ENCODE measurements at places on chromosomes 7 and 10.

DNA sequence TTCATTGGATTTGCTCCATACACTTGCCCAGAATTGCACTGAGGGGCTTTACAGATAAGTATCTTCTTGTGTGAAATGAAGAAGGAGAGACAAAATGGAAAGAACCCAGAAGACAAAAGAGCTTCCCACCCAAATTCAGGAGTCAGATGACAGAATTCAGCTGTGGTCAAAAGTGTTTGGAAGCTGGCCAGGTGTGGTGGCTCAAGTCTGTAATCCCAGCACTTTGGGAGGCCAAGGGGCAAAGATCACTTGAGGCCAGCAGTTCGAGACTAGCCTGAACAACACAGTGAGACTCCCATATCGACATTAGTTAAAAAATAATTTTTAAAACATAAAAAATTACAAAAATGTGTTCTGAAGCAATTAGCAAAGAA lies 27.1 kb downstream of the DUSP5 start:
- DNase-seq, result no peak

DNA sequence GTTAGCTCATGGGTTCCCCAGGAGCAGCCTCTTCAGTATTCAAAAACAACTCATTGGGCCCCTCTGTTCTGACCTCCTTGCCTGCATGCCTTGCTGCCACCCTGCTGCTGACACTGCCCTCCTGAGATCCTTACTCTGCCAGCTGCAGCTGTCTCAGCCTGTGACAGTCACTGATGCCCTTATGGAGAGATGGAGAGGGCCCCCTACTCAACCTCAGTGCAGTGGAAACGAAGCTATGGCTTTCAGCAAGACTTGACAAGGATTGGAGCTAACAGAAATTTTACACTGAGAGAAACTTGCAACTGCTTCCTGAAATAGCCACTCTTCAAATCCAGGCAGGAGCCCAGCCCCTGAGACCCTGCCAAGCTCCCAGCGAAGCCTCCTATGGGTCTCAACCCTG lies 678.3 kb upstream of the C7orf33 start:
- no peak for DNase-seq

GRCh38 chr7:936386-937054 lies 18.0 kb downstream of the ADAP1 start:
- no peak for DNase-seq

- DNase-seq, result no peak
Measured at GRCh38 chr7:10473569-10473968, 500.1 kb upstream of the PHF14 start.

GRCh38 chr7:141534757-141535737 lies 16.2 kb upstream of the AGK start:
- DNase-seq, result no peak

GRCh38 chr10:100021322-100021721 lies 11.6 kb upstream of the DNMBP start:
- DNase-seq, result no peak

DNA sequence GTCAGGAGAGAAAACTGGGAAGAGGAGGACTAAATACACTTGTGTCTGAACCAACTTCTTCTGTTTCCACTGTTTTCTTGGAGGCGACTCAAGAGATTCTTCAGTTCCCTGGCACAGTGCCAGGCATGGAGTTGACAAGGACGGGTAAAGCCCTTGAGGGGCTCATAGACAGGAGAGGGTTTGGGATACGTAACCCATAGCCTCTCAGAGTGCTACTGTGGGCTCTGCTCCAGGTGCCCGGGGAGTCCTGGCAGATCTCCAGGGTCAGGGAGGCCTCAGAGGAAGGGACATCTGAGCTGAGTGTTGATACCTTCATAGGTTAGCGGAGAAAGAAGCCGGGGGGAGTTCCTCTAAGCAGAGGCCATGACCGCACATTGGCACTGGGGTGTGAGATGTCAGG lies 42.0 kb downstream of the GALNT17 start:
- DNase-seq, result no peak

DNA sequence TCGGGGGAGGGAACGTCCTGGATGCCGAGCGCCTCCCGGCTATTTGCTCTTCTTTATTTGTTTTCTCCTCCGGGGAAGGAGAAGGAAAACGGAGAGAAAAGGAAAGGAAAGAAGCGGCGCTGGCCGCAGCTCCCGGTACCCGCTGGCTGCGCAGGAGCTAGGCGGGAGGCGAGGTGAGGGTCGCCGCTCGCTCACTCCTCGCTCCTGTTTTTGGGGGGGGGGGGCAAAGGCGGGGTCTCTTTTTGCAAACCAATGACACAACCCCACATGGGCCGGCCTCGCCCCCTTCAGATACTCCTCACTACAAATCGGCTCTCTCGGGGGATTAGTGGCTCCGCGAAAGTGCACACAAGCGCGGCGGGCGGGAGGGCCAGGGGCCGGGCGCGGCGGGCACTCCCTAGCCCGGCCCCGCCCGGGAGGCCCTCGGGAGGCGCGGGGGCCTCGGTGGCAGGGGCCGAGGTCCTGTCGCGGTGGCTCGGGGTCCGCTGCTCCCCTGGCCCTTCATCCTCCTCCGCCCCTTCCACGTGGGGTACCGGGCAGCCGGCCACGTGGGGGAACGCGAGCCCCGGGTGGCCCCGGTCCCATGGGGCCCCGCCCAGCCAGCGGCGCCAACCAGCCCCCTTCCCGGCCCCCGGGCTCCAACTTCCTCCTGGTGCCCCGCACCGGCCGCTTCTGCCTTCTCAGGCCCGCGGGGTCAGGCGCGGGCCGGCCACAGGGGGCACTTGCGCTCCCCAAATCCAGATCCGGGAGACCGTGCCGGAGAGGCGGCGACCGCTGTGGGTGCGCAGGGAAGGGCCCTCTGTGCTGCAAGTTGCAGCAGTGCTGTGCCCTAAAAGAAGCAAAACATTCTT lies 718 bp upstream of the CTBP2 start:
- DNase-seq, result peak; percentile 72

DNA sequence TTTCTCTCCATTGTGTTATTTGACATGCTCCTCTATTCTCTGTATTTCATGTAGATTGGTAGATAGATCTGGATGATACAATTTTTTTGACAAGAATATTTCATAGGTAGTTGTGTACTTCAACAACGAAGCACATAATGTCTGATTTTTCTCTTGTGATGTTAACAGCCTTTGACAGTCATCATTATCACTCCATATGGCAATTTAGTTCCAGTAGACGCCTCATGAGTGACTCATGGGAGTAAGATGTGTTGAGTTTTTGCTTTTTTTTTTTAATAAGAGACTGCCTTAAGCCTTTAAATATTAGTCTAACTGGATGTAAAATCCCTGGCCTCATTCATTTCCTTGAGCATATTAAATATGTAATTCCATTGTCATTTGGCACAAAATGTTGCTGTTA lies 123.5 kb upstream of the ZNF32 start:
- DNase-seq, result no peak

- no peak for DNase-seq
Measured at GRCh38 chr7:24216576-24217125, 67.3 kb upstream of the NPY start.

- DNase-seq, result no peak
Measured at GRCh38 chr7:139669106-139670061, 108.4 kb downstream of the HIPK2 start.

GRCh38 chr10:123565691-123566660 lies 100.2 kb upstream of the GPR26 start:
- DNase-seq, result no peak

Data from NCI-H1417 (cell line).